ENCODE measurements at places on chromosomes 11 and 22.

DNA sequence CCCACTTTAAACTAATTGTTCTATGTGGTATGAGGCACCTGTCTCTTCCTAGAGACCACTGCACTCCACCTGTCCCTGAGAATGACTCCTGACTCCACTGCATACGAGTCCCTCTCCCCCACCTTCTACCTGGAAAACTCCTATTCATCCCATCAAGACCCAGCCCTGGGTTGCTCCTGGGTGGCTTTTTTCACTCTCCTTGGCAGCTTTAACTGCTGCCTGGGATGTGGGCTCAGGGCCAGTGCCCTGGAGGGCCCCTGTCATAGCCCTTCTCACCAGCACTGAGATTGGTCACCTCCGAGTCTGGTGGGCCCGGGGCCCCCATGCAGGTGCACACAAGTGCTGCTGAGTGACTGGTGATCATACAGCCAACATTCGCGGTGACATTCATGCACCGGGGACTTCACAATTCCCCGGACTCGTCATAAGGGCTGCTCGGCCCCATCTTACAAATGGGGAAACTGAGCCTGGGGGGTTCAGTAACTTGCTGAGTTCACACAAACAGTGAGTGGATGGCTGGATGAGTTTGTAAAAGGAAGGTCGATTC is 25.9 kb upstream of the TOLLIP start:
- no peak for DNase-seq

DNA sequence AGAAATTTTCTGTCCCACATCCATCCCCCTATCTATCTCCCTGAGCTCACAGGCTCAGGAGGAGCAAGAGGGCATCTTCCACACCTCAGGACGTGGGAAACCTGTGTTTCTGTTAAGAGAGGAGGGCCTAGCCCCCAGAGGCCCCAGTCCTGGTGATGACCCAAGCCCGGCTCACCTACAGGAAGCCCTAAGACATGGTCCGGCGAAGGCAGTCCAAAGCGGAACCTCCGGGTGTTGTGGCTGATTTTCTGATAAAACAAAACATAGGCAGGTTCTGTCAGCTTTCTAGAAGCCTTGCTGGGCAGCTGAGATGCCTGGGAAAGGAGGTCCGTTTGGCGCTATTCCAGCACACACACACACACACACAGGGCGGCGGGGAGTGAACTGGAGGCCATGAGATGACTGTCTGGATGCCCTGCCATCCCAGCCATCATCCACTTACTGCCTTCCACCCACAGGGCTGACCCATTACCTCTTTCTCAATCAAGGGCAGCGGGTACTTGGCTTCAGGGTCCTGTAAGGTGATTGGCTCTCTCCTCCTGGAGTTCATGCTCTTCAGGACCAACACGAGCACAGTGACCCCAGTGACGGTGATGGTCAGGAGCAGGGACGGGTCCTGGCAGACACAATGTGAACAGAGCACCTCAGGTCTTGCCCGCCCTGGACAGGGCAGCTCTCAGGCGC is 882 bp downstream of the CYB5R2 start:
- DNase-seq = no peak

- DNase-seq = no peak
These were observed 53.0 kb downstream of the LHFPL7 start for GRCh38 chr22:24893341-24894070.

DNA sequence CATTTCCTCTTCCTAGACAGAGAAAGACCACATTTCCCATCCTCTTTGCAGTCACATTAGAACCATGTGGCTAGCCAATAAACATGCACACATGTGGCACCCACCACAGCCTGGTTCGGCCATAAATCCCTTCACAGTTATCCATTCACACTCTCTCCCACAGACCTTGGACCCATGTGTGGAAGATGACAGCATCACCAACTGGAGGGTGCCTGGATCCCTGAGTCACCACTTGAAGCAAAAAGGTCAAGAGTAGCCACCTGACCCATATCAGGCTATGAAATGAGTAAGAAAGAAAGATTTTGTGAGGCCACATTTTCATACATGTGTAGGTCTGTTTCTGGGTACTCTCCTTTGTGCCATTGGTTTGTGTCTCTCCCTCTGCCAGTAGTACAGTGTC is 9.0 kb upstream of the TMEM121B start:
- DNase-seq = no peak

DNA sequence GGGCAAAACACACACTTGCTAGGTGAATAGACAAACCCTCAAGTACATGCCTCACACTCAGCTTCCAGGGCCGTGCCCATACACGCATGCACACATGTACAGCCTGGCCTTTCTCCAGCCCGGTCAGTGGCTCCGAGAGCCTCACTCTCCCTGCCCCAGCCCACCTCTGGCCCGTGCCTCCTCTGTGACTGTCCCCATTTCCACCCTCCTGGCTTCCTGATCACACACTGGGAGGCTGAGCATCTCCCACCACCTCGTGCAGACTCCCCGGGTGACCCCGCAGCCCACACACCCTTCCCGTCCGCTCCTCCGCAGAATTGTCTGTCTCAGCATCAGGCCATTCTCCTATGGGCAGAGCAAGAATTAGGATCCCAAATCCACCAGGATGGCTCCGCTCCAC is 634.1 kb downstream of the TBC1D22A start:
- DNase-seq = no peak

Data from AG20443 (cell line).